ENCODE measurements at places on chromosomes 12 and 14. TPM values are rescaled to one million over a fixed set of nuclear protein-coding genes. Genes with fewer than 3 reads are reported as not detected.
A peak's percentile ranks its signal among the peaks of the same experiment; 100 is the strongest.

DNA sequence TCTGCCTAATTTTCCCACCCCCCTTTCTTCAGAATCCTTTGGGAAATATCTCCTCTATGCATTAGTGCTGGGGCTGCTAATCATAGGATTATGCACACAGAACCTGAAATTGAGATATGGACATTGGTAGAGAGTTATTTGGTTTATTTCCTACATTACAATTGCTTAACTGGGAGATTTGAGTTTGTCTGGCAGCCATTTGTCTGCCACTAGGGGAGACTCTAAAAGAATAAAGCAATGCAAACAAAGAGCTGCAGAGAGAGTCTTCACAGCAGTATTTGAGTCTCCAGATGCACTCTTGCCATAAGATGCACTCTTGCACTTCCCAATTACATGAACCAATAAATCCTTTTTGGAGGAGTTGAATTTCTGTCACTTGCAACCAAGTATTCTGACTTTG lies 12.0 kb upstream of the PCNX4 start:
- H3K36me3 ChIP-seq: no peaks in the 10 kb centered on the region
- H3K27ac ChIP-seq: no peak overlapping the region
- no peaks in the 10 kb centered on the region for H3K4me1 ChIP-seq
- H3K27me3 ChIP-seq: no peaks in the 10 kb centered on the region
- H3K4me3 ChIP-seq: no peak overlapping the region

GRCh38 chr12:114955414-114956014 lies 271.5 kb upstream of the TBX3 start:
- no peak overlapping the region for H3K4me3 ChIP-seq
- H3K36me3 ChIP-seq: no peaks in the 10 kb centered on the region
- no peaks in the 10 kb centered on the region for H3K4me1 ChIP-seq
- DNase-seq: no peak

DNA sequence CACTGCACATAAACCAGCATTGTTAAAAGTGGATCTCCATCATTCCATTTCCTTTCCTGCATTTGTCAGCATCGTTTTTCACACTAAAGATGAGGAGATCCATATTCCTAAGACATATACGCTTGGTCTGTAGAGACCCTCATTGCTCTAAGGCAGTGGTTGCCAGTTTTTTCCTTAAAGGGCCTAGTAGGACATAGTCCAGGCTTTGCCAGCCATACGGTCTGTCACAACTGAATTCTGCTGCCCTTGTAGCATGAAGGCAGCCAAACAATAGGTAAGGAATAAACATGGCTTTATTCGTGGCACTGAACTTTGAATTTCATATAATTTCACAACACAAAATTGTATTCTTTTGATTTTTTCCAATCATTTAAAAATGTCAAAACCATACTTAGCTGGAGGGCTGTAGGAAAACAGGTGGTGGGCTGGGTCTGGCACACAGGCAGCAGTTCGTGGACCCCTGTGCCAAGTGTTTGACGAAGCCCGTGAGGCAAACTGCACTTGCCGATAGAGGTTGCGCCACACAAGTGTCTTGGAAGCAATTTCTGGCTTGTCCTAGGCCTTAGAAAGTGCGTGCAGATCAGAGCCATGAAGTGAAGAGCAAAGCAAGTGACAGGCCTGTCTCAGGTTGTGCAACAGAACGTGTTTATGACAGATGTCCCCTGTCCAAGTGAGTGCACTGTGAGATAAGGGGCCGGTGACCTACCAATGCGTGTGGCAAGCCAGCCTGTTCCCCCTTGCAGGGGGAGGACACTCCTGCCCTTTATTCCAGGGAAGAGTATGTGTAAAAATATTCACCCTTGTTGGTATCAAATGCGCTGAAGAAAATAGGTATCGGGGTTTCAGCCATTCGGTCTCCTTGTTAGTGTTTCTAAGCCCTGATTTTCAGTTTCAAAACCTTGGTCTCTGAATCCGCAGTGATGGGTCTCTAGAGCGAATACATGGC lies 916 bp upstream of the CHPT1 start:
- H3K27me3 ChIP-seq: no peaks in the 10 kb centered on the region
- DNase-seq: peak; percentile 91
- H3K27ac ChIP-seq: peak overlapping the region; percentile 97
- H3K4me3 ChIP-seq: peak overlapping the region; percentile 87
- peaks cover 28% of the 10 kb centered on the region for H3K4me1 ChIP-seq
- H3K36me3 ChIP-seq: no peaks in the 10 kb centered on the region

DNA sequence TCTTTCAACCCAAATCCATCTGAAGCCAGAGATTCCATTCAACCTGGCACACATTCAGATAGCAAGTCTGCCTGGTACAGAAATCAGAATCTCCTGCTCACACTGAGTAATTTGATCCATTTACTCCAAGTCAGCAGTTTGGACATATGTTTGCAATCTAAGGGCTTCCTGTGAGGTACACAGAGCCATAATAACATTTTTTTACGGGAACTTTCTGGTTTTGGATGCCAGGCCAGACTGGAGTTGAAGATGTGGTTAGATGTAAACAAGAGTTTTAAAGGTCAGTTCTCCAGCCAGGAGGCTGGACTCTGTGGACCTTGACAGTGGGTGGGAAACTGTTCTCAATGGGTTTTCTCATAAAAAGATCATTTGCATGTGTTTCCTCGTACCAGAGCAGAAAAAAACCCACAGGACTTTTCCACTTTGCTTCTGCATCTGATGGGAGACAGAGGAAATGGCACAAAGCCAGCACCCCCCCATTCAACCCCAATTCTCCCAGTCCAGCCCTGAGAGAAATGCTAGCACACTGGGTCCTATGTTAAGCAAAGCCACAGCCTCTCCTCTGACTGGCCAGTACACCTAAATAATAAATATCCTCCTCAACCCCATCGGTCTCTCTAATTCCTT lies 17.7 kb upstream of the TSPAN11 start:
- H3K27ac ChIP-seq: no peak overlapping the region
- H3K36me3 ChIP-seq: no peaks in the 10 kb centered on the region
- no peak overlapping the region for H3K4me3 ChIP-seq
- no peaks in the 10 kb centered on the region for H3K4me1 ChIP-seq

GRCh38 chr14:95185033-95185766 lies 27.9 kb upstream of the DICER1 start:
- H3K36me3 ChIP-seq: no peaks in the 10 kb centered on the region
- H3K27ac ChIP-seq: peak overlapping the region; percentile 72
- H3K4me3 ChIP-seq: peak overlapping the region; percentile 8
- no peaks in the 10 kb centered on the region for H3K27me3 ChIP-seq
- peaks cover 34% of the 10 kb centered on the region for H3K4me1 ChIP-seq

GRCh38 chr14:55688566-55688965 lies 108.6 kb downstream of the KTN1 start:
- H3K27me3 ChIP-seq: no peaks in the 10 kb centered on the region
- H3K27ac ChIP-seq: no peak overlapping the region
- H3K36me3 ChIP-seq: peaks cover 3% of the 10 kb centered on the region
- no peaks in the 10 kb centered on the region for H3K4me1 ChIP-seq

GRCh38 chr14:85239791-85240190 lies 290.2 kb upstream of the FLRT2 start:
- DNase-seq: no peak
- no peak overlapping the region for H3K27ac ChIP-seq
- no peaks in the 10 kb centered on the region for H3K27me3 ChIP-seq
- H3K4me1 ChIP-seq: peaks cover 11% of the 10 kb centered on the region
- no peaks in the 10 kb centered on the region for H3K36me3 ChIP-seq

DNA sequence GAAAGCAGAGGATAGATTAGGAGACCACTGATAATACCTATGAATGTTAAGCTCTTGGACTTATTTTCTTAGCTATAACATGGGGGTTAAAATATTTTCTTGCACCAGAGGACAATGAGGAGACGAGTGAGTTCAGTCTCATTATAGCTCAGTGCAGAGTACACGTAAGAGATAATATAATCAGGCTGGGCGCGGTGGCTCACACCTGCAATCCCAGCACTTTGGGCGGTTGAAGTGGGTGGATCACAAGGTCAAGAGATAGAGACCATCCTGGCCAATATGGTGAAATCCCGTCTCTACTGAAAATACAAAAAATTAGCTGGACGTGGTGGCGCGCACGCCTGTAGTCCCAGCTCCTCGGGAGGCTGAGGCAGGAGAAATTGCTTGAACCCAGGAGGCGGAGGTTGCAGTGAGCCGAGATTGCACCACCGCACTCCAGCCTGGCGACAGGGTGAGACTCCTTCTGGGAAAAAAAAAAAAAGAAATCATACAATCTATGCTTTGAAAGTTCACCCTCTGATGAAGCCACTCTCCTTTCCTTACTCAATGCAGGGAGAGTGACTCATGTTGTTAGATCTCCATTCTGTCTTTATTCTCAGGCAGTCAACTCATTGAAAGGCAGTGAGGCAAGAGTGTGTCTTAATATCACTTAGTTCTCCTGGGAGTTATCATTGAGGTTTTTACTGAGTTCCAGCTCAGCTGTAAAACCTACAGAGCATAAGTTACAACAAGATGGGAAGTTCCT lies 134.2 kb downstream of the SYNE2 start:
- H3K27ac ChIP-seq: no peak overlapping the region
- H3K4me1 ChIP-seq: no peaks in the 10 kb centered on the region
- H3K27me3 ChIP-seq: no peaks in the 10 kb centered on the region
- no peak overlapping the region for H3K4me3 ChIP-seq
- H3K36me3 ChIP-seq: peaks cover 68% of the 10 kb centered on the region

GRCh38 chr14:52131640-52132320 lies 62.9 kb upstream of the NID2 start:
- DNase-seq: peak; percentile 83
- peaks cover 8% of the 10 kb centered on the region for H3K4me1 ChIP-seq
- no peaks in the 10 kb centered on the region for H3K27me3 ChIP-seq
- H3K4me3 ChIP-seq: no peak overlapping the region
- no peaks in the 10 kb centered on the region for H3K36me3 ChIP-seq

DNA sequence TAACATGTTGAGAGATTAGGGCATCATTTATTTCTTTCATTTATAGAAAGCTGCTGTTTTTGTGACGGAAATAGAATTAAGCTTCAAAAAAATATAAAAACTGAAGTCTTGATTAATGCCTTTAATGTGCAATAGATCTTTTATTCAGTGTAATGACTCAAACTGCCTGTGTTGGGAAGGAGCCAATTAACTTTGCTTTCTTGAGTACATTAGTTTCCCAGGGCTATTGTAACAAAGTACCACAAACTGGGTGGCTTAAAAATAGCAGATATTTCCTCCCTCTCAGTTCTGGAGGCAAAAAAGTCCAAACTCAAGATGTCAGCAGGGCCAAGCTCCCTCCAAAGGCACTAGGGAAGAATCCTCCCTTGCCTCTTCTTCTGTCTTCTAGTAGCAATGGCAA lies 36.6 kb downstream of the EID3 start:
- H3K27me3 ChIP-seq: no peaks in the 10 kb centered on the region
- H3K36me3 ChIP-seq: peaks cover 95% of the 10 kb centered on the region
- no peak overlapping the region for H3K4me3 ChIP-seq
- DNase-seq: no peak

DNA sequence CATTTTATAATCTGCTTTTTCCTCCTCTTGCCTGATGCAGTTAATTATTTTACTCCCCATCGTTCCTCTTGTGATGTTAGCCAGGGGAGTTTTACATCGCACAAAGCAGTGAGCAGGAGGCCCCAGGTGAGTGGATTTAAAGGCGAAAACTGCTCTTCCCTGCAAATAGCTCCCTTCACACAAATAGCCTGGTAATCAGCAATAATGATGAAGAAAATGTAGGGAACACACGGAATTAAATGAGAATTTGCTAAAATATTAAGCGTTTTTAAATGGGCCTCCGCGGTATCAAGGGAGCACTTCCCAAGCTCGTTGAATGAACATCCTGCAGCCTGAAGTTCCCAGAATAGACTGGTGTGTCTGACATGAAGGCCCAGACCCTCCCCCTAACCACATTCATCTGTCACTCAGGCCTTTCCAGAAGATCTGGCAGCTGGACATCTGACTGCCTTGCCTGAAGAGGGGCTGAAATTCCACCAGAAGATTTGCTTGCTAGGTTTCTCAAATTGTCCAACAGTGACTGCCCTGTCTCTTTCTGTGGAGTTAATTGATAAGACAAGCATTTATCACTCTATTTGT lies 127.2 kb downstream of the CCDC60 start:
- H3K36me3 ChIP-seq: no peaks in the 10 kb centered on the region
- no peak overlapping the region for H3K4me3 ChIP-seq
- DNase-seq: no peak
- no peak overlapping the region for H3K27ac ChIP-seq
- H3K4me1 ChIP-seq: no peaks in the 10 kb centered on the region
- H3K27me3 ChIP-seq: no peaks in the 10 kb centered on the region

DNA sequence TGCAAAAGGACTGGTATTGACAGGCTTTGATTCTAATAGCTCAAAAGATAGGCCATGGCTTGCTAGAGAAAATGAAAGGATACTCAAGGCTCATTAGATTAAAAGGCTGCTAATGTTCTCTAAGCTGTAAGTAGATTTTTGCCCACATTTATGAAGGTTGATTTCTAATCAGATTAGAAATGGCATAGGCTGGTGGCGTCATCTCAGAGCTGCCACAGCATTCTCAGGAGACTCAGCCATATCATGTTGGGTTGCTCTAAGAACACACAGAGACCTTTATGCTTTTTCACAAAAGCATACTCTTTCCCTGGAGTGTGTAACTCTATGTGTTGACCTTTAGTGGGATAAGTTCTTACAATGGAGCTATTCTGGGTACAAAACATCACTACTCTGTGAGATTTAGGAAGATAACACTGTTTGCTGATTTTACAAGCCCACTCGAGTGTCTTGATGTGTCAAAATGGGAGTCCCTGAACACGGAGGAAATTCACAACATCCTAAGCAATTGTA lies 576.0 kb downstream of the NRXN3 start:
- no peaks in the 10 kb centered on the region for H3K27me3 ChIP-seq
- no peak for DNase-seq
- H3K27ac ChIP-seq: no peak overlapping the region
- no peaks in the 10 kb centered on the region for H3K4me1 ChIP-seq
- H3K4me3 ChIP-seq: no peak overlapping the region

Gene TMEM63C
- 1.4 TPM for total RNA-seq

Gene RBMS2
- 32.5 TPM for total RNA-seq

Gene CACNA2D4
- 0.69 TPM for total RNA-seq

Gene NXPH4
- 8.0 TPM for total RNA-seq

Gene POTEG
- not detected for total RNA-seq

Gene PELI2
- 4.5 TPM for total RNA-seq

All from heart left ventricle (tissue), 16 donors.